Esophagus squamous epithelium (tissue), 5 donors: ENCODE measurements at places on chromosomes 12 and 14.

GRCh38 chr12:4169531-4169930, 104.0 kb upstream of the CCND2 start:
- no peak for DNase-seq

DNA sequence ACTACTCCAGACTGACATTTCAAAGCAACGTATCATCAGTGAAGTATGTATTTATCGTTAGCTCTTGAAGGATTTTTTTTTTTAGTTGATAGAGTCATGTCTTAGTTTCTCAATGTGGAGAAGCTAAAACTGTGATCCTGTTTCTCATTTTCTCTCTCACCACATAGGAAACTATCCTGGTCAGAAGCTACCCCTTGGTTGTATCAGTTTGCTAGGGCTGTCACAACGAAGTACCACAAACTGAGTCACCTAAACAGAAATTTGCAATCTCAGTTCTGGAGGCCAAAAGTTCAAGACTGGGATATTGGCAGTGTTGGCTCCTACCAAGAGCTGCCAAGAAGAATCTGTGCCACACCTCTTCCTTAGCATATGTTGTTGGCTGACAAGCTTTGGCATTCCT, 369.1 kb downstream of the RGS6 start:
- DNase-seq = no peak

DNA sequence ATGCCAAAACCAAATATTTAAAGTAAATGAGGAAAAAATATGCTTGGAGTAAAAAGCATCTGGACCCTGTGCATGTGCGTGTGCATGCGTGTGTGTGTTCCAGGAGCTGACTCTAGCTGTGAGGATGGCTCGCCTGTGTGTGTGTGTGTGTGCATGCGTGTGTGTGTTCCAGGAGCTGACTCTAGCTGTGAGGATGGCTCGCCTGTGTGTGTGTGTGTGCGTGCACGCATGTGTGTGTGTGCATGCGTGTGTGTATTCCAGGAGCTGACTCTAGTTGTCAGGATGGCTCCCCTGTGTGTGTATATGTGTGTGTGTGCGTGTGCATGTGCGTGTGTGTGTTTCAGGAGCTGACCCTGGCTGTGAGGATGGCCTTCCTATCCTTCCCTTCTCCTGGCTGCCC, 357.7 kb downstream of the CACNA1C start:
- no peak for DNase-seq

DNA sequence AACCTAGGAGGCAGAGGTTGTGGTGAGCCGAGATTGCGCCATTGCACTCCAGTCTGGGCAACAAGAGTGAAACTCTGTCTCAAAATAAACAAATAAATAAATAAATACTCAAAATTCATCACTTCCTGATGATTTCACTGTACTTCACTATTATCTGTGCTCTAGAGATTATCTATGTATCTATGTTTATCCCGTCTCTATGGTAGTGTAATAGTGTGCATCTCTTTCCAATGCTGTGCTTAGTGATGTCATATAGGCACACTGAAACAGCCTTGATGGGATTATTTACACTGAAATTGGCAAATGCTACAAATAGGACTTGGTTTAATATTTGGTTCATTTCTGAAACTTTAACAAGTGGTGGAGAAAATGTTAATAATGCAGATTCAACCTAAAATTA, 6.5 kb downstream of the CAPS2 start:
- DNase-seq = no peak

- DNase-seq = no peak
Observed at GRCh38 chr12:85441741-85442140, 161.7 kb downstream of the ALX1 start.

DNA sequence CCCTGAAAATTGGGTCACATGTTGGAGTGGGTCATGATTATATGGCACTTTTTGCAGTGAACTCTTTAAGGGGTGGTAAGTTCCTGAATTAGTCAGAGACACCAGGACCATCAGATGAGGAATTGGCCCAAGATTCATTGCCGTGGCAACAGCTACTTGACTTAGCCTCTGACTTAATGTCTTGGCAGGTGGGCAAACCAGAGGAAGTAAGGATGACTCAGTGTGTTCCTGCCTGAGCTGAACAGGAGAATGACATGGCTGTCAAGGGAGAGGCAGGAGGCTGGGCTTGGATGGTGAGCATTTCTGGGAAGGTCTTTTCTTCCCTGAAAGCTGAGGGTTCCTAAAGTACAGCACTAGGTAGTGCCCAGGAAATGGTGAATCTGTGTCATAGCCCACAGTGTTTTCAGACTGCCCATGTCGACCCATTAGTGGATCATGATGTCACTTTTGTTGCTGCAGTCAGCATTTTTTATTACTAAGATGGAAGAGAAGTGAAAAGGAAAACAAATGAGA, 170.1 kb upstream of the PWP1 start:
- DNase-seq = no peak

GRCh38 chr14:86015941-86016340, 486.0 kb downstream of the FLRT2 start:
- no peak for DNase-seq

DNA sequence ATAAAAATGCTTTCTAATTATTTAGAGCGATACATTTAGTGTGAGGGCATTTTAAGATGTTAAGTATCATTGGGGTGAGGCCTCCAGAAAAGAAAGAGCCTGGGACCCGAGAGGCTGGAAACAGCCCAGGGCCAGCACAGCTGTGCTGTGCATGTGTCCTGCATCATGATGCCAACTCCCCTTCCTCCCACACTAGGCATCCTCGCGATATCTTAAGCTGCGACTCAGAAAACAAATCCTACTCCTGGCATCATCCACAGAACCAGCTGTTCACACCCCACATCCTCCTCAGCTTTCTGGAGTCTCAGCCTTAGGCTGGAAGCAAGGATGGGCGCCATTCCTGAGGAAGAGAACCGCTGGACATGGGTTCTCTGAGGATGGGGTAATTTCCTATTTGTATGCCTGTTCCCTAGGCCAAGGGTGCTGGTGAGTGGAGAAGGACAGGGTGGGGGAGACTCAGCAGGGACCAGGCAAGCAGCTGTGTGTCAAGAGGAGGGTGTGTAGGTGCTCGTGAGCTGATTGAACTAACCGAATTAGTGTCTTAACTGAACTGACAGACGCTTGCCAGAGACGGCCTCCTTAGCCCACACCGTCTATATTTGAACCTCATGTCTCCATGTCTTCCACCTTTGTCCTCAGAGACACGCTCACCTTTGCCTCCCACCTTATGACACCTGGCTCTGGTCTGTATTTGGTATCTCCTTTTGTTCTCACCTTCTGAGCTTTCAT, 15.6 kb upstream of the MCRS1 start:
- DNase-seq = no peak

DNA sequence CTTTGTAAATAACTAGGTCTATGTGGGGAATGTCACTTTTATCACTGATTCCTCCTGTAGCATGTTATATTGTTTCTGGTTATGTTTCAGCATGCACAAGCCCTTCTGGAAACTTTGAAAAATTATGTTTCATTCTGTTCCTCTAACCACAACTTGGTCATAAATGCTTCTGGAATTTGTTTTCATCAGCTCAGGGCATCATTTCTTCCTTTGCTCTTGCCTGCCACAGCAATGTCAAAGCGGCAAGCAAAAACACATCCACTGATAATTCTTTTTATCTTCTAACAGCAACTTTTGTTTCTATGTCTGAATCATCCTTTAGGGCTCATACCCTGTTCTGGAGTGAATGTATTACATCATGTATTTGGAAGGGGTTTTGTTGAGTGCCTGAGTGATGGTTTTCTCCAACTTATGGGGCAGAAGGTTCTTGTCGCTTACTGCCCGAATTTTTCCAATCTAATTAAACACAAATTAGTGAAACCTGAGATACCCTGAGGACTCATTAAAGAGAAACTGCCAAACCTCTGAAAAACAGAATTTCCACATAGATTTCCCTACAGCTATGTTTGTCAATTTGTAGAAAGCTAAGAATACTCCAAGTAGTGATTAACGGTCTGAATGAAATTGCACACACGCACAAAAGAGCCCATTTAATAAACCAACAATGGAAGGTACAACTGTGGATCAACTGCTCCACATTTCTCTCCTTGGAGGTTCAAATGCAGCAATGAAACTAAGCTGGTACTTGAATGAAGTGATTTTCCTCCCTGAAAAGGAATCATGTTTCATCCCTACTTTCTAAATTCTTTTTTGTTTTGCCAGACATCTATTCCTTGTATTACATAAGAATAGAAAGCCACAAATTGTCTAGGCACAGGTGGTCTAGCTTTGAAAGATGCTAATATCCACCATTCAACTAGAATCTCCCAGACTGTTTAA, 173.5 kb upstream of the KRR1 start:
- DNase-seq = no peak

- DNase-seq = no peak
Observed at GRCh38 chr14:58216544-58216943, 16.6 kb downstream of the ACTR10 start.

DNA sequence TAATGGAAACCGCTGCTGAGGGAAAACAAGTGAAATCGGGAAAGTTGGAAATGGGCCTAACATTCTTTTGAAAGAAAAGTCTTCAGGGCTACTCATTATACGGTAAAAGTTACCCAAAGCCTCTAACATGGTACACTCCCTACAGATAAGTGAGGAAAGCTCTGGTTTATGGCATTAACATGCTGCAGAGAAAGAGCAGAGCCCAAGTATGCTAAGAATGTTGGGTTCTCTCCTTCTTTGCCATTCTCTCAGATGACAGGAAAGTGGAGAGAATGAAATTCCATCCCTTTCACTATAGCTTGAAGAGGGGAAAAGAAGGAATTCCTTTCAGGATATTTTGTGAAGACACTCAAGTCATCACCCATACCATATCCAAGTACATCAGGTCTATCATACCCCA, 348.0 kb downstream of the SEC23A start:
- no peak for DNase-seq

GRCh38 chr14:96783915-96784224, 13.3 kb upstream of the VRK1 start:
- DNase-seq = no peak

GRCh38 chr12:104213952-104214351, 1.6 kb upstream of the TXNRD1 start:
- no peak for DNase-seq

- DNase-seq = no peak
Observed at GRCh38 chr14:79395061-79395460, 816.2 kb downstream of the DIO2 start.

- DNase-seq = no peak
Observed at GRCh38 chr14:92973798-92974372, 50.9 kb downstream of the CHGA start.

DNA sequence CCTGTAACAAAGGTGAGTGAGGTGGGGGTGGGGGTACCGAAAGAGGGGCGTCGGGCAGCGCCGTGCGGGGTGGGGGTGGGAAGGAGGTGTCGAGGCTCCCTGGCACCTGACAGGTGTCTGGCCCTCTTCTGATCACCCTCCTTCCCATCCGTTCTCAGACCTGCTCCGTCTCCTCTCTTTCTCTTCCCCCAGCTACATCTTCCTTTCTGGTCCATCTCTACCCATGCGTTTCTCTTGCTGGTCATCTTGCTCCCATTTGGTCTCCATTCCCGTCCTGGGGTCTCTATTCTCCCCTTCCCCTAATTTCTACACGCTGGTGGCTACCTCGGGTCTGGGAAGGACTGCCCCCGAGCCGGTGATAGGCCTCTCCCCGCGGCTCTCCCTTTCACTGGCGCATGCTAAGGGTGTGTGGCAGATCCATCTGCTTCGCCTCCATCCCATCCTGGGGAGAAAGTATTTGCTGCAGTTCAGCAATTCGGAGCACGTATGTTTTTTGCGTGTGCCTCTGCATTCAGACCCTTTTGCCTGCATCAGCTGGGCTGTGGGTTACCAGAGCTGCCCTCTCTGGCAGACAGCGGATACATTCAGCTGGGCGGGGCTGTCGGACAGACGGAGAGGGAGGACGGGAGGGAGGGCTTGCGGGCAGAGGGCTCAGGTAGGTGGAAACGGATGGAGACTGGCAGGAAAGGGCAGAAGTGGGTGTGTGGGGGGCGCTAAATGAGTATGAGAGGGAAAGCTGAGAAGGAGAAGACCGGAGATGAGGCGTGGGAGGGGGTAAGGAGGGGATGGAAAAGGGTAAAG, 730 bp downstream of the CLSTN3 start:
- no peak for DNase-seq

- no peak for DNase-seq
Observed at GRCh38 chr12:10160617-10161385, 11.1 kb downstream of the OLR1 start.

DNA sequence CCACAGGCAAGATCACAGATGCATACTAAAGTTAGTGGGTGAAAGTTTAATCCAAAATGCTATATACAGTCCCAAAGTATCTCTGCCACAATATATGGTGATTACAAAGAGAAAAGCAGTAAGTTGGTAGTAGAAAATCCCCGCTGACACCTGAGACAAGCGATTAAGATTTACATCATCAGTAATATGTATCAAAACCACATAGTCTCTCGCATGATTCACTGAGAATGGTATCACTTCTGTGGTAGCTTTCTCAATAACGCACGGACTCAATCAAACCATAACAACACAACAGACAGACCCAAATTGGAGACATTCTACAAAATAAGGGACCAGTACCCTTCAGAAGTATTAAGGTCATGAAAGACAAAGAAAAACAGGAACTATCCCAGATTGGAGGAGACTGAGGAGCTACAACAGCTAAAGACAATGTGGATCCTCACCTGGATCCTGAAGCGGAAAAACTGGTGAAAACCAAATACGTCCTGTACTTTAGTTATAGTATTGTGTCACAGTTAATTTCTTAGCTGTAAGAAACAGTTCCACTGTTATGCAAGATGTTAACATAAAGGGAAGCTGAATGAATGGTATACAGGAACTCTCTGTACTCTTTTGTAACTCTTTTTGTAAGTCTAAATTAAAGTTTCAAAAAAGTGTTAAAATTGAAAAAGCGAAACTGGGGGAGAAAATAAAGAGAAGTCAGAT, 51.0 kb downstream of the SPTLC2 start:
- no peak for DNase-seq

- DNase-seq = no peak
Observed at GRCh38 chr12:33322519-33322918, 117.1 kb downstream of the SYT10 start.

DNA sequence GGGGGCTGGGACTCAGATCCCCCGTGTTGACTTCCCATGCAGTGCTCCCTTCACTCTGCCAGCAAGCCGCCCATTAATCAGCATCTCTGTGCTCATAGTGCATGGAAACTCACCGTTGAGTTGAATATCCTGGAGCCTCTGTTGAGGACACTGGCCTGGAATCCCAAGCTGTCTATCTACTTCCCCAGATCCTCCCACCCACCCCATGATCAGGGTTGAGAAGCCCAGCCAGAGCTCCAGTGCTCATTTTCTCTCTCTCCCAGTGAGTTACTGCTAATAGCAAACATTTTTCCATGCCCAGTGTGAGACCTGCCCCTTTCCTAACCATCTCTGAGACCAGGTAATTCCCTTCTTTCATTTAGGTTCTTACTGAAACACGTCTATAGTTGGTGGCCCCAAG, 88.2 kb downstream of the SLC24A4 start:
- DNase-seq = no peak

DNA sequence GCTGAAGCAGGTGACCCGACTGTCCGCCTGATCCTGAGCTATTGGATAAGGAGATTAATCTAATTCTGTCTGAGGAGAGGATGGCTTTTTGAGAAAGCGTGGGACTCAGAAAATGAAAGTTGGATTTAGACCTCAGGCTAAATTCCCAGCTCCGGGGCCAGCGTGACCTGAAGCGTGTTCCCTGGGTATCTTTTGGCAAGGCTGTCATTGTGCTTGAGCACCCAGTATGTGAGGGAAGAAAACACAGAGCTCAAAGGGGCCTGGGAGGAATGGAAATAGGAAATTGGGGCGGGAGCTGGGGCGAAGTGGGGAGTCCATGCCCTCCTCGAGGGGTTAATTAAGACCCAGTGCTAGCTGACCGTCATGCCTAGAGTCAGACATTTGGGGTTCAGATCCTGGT, 17.5 kb upstream of the CCDC63 start:
- DNase-seq = no peak
